ENCODE measurements at places on chromosomes 16 and 17. TPM values are rescaled to one million over a fixed set of nuclear protein-coding genes. Genes with fewer than 3 reads are reported as not detected.
A peak's percentile ranks its signal among the peaks of the same experiment; 100 is the strongest.

DNA sequence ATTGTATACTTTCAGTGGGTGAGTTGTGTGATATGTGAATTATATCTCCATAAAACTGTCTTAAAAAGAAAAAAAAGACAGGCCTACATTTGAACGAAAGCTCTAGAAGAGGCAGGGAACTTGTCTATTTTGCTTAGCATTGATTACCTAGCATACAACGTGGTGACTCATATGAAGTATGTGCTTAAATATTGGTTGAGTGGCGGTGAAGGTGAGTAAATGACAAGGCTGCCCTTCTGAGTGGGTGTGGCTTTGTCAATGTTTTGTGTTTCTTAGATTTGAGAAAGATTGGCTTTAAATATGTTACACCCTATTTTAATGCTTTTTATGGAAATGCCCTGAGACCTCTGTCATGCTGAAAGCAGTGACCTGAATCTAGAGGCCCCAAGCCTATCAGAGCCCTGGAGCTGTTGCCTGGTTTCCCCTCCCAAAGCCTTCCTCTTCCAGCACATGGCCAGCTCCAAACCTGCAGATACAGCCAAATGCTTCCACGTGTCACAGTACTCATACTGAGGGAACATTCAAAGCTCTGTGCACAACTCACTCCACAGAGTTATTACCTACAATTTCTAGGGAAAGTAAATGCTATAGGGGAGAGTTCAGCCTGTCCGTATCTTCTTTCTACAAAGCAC, 260.0 kb downstream of the PHKB start:
- H3K27me3 ChIP-seq = no peaks in the 10 kb centered on the region
- no peak overlapping the region for H3K27ac ChIP-seq
- H3K36me3 ChIP-seq = no peaks in the 10 kb centered on the region
- DNase-seq = no peak

DNA sequence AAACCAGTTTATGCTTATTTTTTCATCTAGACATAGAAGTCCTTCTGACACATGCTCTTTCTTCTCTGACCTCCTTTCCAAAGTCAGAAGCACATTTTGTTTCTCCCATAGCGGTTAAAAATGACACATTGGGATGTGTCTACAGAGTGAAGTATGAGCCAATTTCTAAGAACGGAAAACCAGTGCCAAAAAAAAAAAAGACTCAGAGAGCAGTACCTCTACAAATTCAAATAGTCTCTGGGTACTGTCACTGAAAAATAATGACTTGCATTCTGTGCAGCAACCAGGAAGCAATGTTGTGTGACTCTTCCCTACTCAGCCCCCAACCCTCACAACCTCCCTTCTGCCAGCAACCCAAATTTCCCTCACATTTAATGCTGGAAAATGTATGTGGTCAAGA, 145.5 kb upstream of the PMFBP1 start:
- no peaks in the 10 kb centered on the region for H3K27me3 ChIP-seq
- no peaks in the 10 kb centered on the region for H3K4me1 ChIP-seq
- no peaks in the 10 kb centered on the region for H3K36me3 ChIP-seq
- H3K27ac ChIP-seq = no peak overlapping the region
- DNase-seq = no peak

GRCh38 chr16:54873071-54873470, 57.6 kb upstream of the IRX5 start:
- no peaks in the 10 kb centered on the region for H3K27me3 ChIP-seq
- no peak overlapping the region for H3K27ac ChIP-seq
- H3K4me3 ChIP-seq = no peak overlapping the region

DNA sequence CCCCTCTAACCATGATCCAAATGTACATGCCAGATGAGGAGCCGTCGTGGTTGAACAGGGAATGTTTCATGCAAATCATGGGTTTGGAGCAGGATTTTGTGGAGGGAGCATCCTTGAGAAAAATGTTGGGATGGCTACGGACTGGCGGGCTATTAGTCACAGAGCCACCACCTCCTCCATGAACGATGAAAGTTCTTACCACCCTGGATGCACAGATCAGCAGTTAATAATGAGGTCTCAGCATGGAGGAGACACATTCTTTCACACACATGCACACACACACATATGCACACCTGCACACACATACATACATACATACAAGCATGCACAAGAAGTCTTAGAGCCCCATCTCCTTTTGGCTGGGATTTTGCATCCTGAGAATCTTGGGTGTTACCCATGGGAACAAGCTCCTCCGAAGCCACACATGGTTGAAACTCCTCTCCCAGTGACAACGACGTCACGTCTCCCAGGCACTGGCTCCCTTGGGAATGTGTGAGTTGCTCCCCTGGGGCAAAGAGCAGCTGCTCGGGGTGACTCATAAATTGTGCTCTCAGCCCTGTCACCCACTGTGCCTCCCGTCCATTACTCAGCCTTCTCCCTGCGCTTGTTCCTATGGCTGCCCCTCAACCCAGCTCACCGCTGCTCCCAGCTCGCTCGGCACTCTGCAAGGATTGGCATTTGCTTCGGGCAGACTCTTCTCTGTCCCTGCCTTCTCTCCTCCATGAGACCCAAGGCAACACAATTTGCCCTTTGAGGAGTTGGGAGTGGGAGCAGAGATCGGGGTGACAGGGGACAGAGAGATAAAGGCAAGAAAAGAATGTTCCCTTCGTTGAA, 344.6 kb downstream of the SOX9 start:
- no peak overlapping the region for H3K4me3 ChIP-seq
- no peaks in the 10 kb centered on the region for H3K4me1 ChIP-seq
- DNase-seq = peak; percentile 85

DNA sequence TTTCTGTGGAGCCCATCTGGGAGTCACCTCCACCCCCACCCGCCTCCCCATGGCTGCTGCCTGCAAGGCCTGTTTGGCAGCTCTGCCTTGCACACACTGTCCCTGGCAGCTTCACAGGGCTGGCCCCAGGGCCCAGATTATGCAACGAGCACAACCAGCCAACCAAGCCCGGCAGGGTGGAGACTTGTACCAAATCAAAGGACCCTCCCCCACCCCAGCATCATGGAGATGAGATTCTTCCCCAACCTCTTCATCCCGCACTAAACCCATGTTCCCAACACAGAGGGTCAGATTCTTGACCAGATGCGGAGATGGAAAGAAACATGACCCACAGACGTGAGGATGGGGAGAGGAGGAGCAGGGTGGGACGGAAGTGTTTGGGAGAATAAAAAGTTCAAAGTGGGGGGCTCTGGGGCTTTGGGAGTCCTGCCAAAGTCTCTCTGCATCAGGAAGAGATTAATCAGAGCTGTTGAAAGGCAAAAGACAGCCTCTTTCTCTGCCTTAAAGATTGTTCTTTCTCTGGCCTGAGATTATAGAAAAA, 3.8 kb downstream of the SMARCD2 start:
- DNase-seq = peak; percentile 91
- H3K4me3 ChIP-seq = peak overlapping the region; percentile 69
- no peaks in the 10 kb centered on the region for H3K36me3 ChIP-seq
- peak overlapping the region; percentile 92 for H3K27ac ChIP-seq

- peak; percentile 70 for DNase-seq
- no peaks in the 10 kb centered on the region for H3K36me3 ChIP-seq
- H3K4me3 ChIP-seq = peak overlapping the region; percentile 76
Observed at GRCh38 chr17:45248132-45248957, 13.5 kb downstream of the SPATA32 start.

DNA sequence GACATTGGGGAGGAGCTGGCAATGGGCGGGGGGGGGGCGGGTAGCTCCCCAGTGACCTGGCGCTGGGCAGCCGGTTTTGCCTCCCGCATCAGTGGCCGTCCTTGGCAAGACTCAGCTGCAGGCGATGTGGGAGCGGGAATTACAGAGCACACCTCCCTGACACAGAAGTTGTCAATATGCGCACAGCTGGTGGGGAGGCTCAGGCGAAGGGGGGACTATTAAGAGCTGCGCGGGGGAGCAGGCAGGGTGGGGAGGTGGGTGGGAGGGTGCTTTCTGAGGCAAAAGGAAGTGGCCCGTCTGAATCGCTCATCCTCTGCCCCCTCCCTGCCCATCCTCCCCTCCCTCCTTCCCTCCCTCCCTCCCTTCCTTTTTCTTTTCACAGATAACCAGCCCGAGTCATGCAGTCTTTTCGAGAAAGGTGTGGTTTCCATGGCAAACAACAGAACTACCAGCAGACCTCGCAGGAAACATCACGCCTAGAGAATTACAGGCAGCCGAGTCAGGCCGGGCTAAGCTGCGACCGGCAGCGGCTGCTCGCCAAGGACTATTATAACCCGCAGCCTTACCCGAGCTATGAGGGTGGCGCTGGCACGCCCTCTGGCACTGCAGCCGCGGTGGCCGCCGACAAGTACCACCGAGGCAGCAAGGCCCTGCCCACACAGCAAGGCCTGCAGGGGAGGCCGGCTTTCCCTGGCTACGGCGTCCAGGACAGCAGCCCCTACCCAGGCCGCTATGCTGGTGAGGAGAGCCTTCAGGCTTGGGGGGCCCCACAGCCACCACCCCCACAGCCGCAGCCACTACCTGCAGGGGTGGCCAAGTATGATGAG, 44.0 kb downstream of the SREBF1 start:
- H3K27ac ChIP-seq = no peak overlapping the region
- no peak overlapping the region for H3K4me3 ChIP-seq
- H3K27me3 ChIP-seq = no peaks in the 10 kb centered on the region

DNA sequence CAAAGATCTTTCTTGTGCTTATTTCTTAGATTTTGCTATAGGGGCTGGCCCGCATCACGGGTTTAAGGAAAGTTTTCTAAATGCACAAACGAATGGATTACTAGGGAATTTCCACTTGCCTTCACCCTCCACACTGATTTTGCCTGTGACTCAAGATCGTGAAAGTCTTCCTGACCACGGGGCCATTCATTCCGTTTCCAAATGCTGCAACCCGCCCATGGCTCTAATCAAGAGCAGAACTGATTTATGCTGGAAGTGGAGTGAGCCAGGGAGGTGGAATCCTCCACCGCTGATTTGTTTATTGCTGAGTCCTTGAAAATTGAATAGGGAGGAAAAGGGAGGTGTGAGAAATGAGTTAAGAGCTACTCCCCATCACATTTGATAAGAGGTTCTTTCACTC, 52.4 kb downstream of the CA10 start:
- H3K27ac ChIP-seq = no peak overlapping the region
- no peaks in the 10 kb centered on the region for H3K4me1 ChIP-seq
- no peaks in the 10 kb centered on the region for H3K27me3 ChIP-seq
- DNase-seq = no peak
- H3K36me3 ChIP-seq = no peaks in the 10 kb centered on the region

DNA sequence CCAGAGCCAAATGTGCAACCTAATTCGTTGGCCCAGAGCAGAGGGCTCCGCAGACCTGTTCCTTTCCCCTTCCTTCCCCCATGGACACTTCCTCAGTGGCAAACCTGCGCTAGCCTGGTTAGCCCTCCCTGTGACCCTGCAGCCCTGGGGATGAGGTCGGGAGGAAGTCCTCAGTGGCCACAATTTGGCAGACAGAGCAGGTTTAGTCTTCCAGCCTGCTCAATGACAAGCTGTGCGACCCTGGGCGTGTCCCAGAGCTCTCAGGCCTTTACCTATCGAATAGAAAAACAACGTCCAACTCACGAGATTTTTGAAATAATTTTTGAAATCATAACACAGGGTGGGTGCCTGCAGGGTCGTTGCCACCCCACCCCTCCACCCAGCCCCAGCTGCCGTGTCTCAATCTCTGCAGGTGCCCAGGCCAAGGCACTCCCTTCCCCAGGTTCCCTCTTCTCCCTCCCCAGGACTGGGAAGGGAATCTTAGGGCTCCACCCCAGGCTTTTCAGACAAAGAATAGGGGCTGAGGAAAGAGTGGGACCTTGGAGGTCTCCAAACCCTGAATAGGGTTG, 1.4 kb downstream of the HBM start:
- no peak overlapping the region for H3K27ac ChIP-seq
- peaks cover 8% of the 10 kb centered on the region for H3K4me1 ChIP-seq
- DNase-seq = no peak
- no peaks in the 10 kb centered on the region for H3K36me3 ChIP-seq
- no peak overlapping the region for H3K4me3 ChIP-seq
- H3K27me3 ChIP-seq = peaks cover 22% of the 10 kb centered on the region

DNA sequence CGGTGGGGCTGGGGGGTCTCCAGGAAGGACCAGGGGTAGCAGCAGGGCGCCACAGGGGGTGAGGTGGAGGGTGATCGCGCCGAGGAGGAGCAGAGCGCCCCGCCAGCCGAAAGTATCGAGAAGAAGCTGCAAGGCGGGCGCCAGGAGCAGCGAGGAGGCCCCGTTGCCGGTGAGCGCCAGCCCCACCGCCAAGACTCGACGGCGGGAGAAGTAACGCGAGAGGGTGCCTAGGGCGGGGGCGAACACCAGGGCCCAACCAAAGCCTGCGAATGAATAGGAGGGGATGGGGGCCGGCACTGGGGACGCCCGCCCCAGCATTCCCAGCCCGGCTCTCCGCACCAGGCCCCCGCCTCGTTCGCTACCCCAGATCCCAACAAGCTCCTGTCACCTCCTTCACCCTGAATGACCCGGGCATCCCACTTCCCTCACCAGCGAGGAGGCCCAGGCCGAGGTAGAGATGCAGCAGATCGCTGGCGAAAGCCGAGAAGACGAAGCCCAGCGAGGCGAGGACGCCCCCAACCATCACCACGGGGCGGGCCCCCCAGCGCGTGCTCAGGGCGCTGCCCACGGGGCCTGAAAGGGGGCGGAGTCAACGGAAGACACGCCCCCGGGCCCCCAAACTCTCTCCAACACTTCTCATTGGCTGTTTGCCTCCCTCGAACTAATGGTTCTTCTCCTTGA, 1.3 kb downstream of the SLC16A11 start:
- peak overlapping the region; percentile 81 for H3K4me3 ChIP-seq
- no peaks in the 10 kb centered on the region for H3K36me3 ChIP-seq
- peaks cover 12% of the 10 kb centered on the region for H3K4me1 ChIP-seq
- no peak for DNase-seq
- H3K27ac ChIP-seq = peak overlapping the region; percentile 89

DNA sequence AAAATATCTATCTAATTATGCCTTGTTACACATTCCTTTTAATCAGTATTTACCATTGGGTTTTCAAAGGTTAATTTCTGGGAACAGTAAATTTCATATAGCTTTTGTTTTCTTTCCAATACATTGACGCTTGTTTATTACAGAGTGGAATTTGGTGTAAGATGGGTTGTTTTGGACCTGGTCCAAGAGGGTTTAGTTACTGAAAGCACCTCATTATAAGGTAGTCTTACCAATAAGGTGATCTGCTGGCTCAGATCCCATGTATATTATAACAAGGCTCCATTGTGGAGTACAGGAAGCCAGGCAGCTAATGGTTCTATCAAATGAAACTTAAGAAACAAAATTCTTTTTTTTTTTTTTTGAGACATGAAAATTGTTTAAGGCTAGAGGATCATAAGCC, 87.3 kb upstream of the NACA2 start:
- no peaks in the 10 kb centered on the region for H3K4me1 ChIP-seq
- H3K27me3 ChIP-seq = no peaks in the 10 kb centered on the region
- no peaks in the 10 kb centered on the region for H3K36me3 ChIP-seq
- DNase-seq = no peak

C17orf100 gene
- total RNA-seq = 0.88 TPM

NRN1L gene
- total RNA-seq = 1.4 TPM

SHISA9 gene
- total RNA-seq = 4.1 TPM

SGCA gene
- total RNA-seq = 2.6 TPM

CHAD gene
- not detected for total RNA-seq

ROGDI gene
- 23.3 TPM for total RNA-seq

KIF18B gene
- 0.64 TPM for total RNA-seq
